ENCODE measurements at places on chromosomes 3 and 15.

- no peak for DNase-seq
These were observed 15.2 kb upstream of the CAMP start for GRCh38 chr3:48208076-48208475.

DNA sequence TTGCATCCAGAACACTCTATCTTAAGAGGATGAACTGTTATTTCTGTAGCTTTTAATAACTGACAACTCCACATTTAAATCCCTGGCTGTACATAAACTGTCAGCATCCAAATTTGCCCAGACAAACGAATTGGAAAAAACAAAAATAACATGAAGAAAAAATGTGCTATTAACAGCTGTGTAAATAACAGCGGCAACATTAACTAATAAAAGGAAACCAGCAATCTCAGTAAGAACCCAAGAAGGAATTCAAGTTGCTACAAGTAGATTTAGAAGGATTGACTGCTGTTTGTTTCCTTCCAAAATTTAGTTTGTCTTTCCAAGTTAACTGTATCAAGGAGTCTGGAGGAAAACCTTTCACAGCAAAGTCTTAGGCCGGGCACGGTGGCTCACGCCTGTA lies 550.6 kb upstream of the MDFIC2 start:
- no peak for DNase-seq

DNA sequence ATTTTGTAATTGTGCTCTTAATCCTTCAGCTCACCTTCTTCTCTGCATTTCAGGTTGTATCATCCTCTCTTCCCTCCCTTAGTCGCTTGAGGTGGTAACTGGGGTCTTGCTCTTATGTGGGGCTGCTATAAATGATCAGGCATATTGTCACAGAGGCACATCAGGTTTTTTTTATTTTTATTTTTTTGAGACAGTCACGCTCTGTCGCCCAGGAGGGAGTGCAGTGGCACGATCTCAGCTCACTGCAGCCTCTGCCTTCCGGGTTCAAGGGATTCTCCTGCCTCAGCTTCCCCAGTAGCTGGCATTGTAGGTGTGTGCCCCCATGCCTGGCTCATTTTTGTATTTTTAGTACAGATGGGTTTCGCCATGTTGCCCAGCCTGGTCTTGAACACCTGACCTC lies 9.9 kb downstream of the CDV3 start:
- DNase-seq: no peak

- DNase-seq: no peak
These were observed 1.7 kb downstream of the RAB11A start for GRCh38 chr15:65870889-65871533.

- DNase-seq: no peak
These were observed 82.0 kb upstream of the LMOD3 start for GRCh38 chr3:69204315-69204957.

- no peak for DNase-seq
These were observed 79.4 kb downstream of the AAGAB start for GRCh38 chr15:67174864-67175573.

GRCh38 chr15:71501344-71502076 lies 308.8 kb upstream of the NR2E3 start:
- no peak for DNase-seq

- DNase-seq: no peak
These were observed 124.2 kb downstream of the GHSR start for GRCh38 chr3:172323894-172324610.

DNA sequence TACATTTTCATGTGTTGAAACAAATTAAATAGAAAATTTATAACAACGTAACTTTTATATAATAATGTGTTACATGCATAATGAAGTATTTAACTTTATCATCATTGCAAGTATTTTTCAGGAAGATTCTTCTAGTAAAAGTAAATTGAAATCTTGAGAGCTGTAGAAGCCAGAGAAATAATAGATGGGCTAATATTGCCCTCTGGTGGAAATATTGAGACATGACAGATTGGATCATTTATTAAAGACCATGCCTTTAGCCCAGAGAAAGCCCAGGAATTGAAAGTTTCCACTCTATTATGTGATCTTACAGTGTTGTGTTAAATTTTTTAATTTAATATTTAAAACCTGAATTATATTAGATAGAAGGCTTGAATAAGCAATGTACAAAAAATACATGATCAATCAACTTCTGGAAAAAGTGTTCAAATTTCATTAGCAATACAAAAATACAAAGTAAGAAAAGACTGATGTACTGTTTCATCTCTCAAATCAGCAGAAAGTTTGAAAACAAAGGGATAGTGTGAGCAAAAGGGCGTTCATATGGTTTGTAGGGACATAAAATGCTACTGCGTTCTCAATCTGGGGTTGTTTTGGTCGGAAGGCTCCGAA lies 52.7 kb upstream of the SPTSSB start:
- peak; percentile 15 for DNase-seq

- DNase-seq: no peak
These were observed 54.8 kb downstream of the SRGAP3 start for GRCh38 chr3:9194509-9195184.

GRCh38 chr3:12961007-12961696 lies 112.1 kb downstream of the IQSEC1 start:
- DNase-seq: no peak
